ENCODE measurements at places on chromosomes 3 and 15. TPM values are rescaled to one million over a fixed set of nuclear protein-coding genes. Genes with fewer than 3 reads are reported as not detected.

SLC9A9 gene
- 11.4 TPM for total RNA-seq

SLC22A14 gene
- total RNA-seq = 0.93 TPM

LDHAL6B gene
- total RNA-seq = not detected

CFAP92 gene
- total RNA-seq = 0.15 TPM

MON1A gene
- total RNA-seq = 15.4 TPM

MAPKAPK3 gene
- 10.7 TPM for total RNA-seq

CAND2 gene
- total RNA-seq = 8.8 TPM

EIF2B5 gene
- total RNA-seq = 41.6 TPM

FBXO40 gene
- total RNA-seq = not detected

C3orf52 gene
- total RNA-seq = 1.4 TPM

MYO9A gene
- total RNA-seq = 111 TPM

GOLGA6A gene
- 0.83 TPM for total RNA-seq

PDZRN3 gene
- total RNA-seq = 21.9 TPM

CMTM8 gene
- total RNA-seq = not detected

STXBP5L gene
- 54.7 TPM for total RNA-seq
